ENCODE measurements at places on chromosomes 16 and 17.

- no peak for DNase-seq
Observed at GRCh38 chr16:52755396-52755795, 208.5 kb upstream of the TOX3 start.

DNA sequence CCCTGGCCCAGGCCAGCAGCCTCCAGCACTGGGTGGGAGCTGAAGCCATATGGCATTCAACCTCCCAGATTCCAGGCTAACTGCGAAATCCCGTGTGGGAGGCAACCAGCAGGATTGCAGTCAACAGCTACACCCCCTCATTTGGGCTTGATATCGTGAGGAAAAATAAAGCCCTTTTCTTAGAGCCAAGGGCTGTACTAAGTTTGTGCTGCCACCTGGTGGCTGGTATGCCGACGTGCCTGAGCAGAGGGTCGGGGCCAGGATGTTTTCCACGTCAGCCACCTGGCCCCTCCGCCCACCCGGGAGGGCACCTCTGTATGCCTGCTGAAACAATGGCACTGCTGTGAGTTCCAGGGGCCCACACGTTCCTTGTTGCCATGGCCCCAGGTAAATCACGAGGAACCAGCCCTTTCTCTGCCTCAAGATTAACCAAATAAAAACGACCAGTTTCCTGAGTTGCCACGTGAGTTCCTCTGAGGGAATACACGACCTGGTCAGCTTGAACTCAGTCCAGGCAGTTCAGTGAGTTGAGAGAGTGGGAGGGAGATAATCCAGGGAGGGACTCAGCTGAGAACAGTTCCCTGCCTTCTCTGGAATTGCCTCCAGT is 9.0 kb downstream of the TMEM98 start:
- DNase-seq: peak; percentile 49

- no peak for DNase-seq
Observed at GRCh38 chr17:68301438-68301959, 10.2 kb downstream of the ARSG start.

- DNase-seq: no peak
Observed at GRCh38 chr17:48587276-48588073, 2.6 kb downstream of the HOXB3 start.

DNA sequence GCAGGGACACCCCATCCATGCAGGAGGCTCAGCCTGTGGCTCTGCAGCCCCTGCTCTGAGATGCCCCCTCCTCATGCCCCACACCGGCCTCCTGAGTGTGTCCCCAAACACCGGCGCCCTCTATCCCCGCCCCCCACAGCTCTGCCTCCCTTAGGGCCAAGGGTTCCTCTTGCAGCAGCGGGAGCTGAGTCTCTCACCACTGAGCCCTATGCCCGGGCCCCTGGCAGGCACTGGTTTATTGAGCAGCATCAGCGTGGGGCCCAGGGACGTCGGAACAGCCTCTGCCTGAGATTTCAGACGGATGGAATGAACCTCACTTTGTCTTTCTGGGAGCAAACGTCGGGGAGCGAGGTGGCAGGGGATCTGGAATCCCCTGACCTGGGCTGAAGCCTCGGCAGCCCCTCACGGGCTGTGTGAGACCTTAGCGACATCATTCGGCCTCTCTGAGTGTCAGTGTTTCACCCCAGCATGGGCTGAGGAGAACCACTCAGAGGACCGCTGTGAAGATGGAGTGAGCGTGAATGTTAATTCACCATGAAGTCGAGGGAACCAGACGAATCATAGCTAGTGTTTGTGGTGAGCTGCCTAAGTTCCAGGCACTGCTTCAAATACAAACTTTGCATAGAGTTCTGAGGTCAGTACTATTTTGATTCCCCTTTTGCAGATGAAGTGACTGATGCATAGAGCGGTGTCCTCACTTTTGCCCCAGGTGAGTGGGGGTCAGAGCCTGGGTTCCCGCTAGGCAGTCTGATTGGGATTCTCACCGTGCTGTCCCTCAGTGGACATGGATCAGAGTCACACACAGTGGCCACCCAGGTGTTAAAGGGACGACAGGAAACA is 5.3 kb upstream of the C16orf74 start:
- DNase-seq: no peak

GRCh38 chr17:45430738-45431530 is 1.7 kb downstream of the ARHGAP27 start:
- no peak for DNase-seq

GRCh38 chr16:67009158-67009557 is 19.8 kb upstream of the CBFB start:
- DNase-seq: no peak

DNA sequence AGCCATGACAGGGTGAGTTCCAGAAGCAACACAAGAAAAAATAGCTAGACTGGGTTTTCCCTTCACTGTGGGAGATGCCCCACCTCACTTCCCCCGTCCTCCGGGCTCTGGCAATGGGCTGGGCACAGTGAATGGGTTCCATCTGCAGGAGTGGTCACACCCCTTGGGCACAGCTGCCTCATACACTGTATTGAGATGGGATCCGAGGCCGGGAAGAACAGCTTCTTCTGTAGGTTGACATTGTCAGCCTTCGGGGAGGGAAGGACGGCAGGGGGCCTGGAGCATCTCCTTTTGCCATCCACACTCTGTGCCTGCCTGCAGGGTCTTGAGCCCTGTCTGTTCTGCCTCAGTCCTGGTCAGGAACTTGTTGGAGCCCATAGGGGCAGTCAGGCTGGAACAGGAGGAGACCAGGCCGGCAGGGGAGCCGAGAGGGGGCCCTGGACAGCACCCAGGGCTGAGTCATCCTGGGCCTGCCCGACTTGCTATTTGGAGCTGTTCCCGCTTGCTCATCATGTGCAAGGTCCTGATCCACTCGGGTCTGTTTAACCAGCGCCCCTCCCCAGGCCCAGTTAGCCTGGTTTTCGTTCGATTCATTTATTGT is 286.7 kb downstream of the SEC14L1 start:
- no peak for DNase-seq

GRCh38 chr17:42547698-42548069 is 5.0 kb upstream of the HSD17B1 start:
- DNase-seq: no peak

- no peak for DNase-seq
Observed at GRCh38 chr17:42271779-42272035, 4.5 kb downstream of the STAT5B start.
